ENCODE measurements at places on chromosomes 12 and 14. TPM values are rescaled to one million over a fixed set of nuclear protein-coding genes. Genes with fewer than 3 reads are reported as not detected.

GRCh38 chr12:103855036-103855712 lies 14.1 kb upstream of the NT5DC3 start:
- H3K4me3 ChIP-seq: no peak overlapping the region
- H3K36me3 ChIP-seq: no peaks in the 10 kb centered on the region

DNA sequence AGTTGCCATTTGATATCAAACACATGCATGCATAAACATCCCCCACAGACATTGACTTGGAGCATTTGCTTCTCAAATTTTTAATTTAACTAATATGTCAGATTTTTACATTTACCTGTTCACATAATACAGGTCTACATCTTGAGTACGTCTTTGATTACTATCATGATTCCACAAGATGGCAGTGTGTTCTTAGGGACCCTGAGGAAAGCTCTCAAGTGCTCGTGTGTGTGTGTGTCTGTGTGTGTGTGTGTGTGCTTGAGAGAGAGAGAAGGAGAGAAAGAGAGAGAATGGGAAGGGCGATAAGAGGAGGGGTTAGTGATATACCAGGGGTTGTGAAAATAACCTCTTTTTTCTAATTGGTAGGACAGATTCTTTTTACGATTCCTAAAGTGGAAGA lies 167.1 kb upstream of the OR4E1 start:
- no peaks in the 10 kb centered on the region for H3K4me1 ChIP-seq
- H3K36me3 ChIP-seq: no peaks in the 10 kb centered on the region
- H3K27me3 ChIP-seq: no peaks in the 10 kb centered on the region
- no peak for DNase-seq
- no peak overlapping the region for H3K4me3 ChIP-seq

DNA sequence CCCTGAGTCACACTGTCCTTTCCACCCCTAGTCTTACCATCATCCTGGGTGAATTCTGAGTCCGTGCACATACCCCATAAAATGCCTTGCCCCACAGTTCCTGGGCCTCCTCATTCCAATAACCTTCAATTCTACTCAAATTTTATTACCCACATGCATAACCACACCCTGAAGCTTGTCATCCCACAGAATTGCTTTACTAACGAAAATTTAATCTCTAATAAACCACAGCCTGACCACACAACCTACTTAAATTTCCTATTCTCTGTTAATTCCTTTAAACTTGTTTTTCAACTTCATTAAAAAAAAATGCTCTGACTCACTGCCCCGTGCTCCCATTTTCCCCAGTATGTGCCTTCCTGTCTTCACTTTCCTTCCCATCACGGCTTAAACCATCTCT lies 205.9 kb downstream of the PHLDA1 start:
- no peak for DNase-seq
- H3K36me3 ChIP-seq: no peaks in the 10 kb centered on the region
- no peaks in the 10 kb centered on the region for H3K27me3 ChIP-seq
- no peak overlapping the region for H3K27ac ChIP-seq
- H3K4me3 ChIP-seq: no peak overlapping the region
- H3K4me1 ChIP-seq: no peaks in the 10 kb centered on the region

DNA sequence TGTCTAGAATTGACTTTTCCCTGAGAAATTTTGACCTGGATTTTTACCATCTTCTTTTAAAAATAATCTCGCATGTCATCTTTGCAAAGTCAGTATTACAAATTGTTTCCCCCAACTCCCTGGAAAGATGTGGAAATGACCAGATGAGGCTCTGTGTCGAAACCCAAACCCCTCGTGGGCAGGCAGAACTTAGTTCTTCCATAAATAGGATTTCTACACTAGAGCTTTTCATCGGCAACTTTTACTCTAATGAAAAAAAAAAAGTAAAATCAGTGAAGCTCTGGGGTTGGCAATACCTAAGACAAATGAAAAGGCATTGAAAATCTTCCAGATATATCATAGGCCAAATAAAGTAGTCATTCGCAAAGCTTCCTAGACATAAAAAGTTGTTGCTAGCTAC lies 17.0 kb downstream of the SSPN start:
- H3K4me1 ChIP-seq: no peaks in the 10 kb centered on the region
- no peak overlapping the region for H3K27ac ChIP-seq
- H3K27me3 ChIP-seq: peaks cover 2% of the 10 kb centered on the region
- no peaks in the 10 kb centered on the region for H3K36me3 ChIP-seq

GRCh38 chr12:54299515-54300224 lies 1.1 kb downstream of the NFE2 start:
- no peak for DNase-seq
- no peak overlapping the region for H3K27ac ChIP-seq
- no peaks in the 10 kb centered on the region for H3K36me3 ChIP-seq
- H3K4me1 ChIP-seq: 0 out of 2 replicates have a peak, but pooled peaks cover 3% of the 10 kb centered on the region

DNA sequence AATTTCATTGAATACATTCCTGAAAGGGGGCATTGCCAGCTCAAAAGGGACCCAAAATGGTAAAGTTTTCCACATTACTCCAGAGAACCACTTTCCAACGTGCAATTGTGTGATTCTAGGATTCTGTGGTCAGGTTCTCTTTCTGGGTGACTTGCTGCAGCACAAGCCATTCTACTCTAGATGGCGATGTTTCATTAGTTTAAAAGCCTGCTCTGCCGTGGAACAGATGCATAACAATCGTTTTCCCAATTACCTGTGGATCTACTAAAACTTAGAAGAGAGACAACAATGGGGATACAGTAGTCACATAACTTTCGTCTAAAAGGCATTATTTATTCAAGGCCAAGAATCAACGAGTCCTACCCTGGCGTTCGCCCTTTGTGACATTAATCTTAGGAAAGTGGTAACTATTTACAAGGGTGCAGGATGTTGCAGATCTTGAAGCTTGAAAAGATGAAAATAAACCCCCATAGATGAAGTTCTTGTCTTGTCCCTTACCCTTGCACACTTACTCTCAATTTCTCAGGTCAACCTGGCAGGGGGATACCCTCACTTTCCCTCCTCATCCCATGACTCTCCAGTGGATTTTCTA lies 400.9 kb downstream of the SNAPC1 start:
- H3K4me1 ChIP-seq: no peaks in the 10 kb centered on the region
- no peaks in the 10 kb centered on the region for H3K36me3 ChIP-seq
- H3K27ac ChIP-seq: no peak overlapping the region
- H3K27me3 ChIP-seq: 0 out of 2 replicates have a peak, but pooled peaks cover 1% of the 10 kb centered on the region
- DNase-seq: no peak
- no peak overlapping the region for H3K4me3 ChIP-seq

Gene LBHD2
- not detected for polyA plus RNA-seq

DNA sequence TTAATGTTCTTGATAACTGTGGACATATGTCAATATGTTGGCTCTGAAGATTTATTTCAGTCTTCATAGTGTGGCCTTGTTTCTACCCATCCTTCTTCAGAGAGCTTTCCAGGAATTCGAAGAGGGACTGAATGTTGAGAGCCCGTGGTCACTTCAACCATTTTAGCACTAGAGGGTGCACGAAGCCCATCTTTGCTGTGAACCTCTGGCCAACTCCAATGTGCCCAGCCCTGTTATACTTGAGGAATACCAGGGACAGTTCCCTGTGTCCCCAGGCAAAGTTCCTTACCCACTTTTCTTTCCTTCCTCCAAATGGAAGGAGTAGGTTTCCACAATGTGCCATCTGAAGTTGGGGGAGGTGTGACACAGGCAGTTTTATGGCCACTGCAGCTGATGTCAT lies 603.5 kb downstream of the RPL10L start:
- H3K36me3 ChIP-seq: no peaks in the 10 kb centered on the region
- H3K27me3 ChIP-seq: no peaks in the 10 kb centered on the region
- peak; percentile 3 for DNase-seq
- H3K4me1 ChIP-seq: no peaks in the 10 kb centered on the region
- no peak overlapping the region for H3K4me3 ChIP-seq

GRCh38 chr14:93017301-93017797 lies 94.4 kb downstream of the CHGA start:
- no peak overlapping the region for H3K27ac ChIP-seq
- peaks cover 17% of the 10 kb centered on the region for H3K4me1 ChIP-seq
- no peaks in the 10 kb centered on the region for H3K36me3 ChIP-seq
- no peak for DNase-seq
- H3K4me3 ChIP-seq: no peak overlapping the region

GRCh38 chr12:53492188-53492587 lies 7.1 kb downstream of the MAP3K12 start:
- peaks cover 10% of the 10 kb centered on the region for H3K4me1 ChIP-seq
- DNase-seq: no peak
- H3K27me3 ChIP-seq: no peaks in the 10 kb centered on the region

GRCh38 chr12:98721204-98721702 lies 76.2 kb downstream of the APAF1 start:
- H3K4me1 ChIP-seq: peaks cover 4% of the 10 kb centered on the region
- H3K4me3 ChIP-seq: no peak overlapping the region
- no peak for DNase-seq

Gene DBX2
- not detected for polyA plus RNA-seq

Gene KLHL33
- not detected for polyA plus RNA-seq

Gene B3GNT4
- 0.88 TPM for polyA plus RNA-seq

All from GM12878 (cell line).